Stimulated activated CD4-positive, alpha-beta T cell treated with anti-CD3 and anti-CD28 coated beads, Interleukin-2, amount 100 ng/mL, for 24 hours (primary cell): ENCODE measurements at places on chromosomes 11 and 22.

DNA sequence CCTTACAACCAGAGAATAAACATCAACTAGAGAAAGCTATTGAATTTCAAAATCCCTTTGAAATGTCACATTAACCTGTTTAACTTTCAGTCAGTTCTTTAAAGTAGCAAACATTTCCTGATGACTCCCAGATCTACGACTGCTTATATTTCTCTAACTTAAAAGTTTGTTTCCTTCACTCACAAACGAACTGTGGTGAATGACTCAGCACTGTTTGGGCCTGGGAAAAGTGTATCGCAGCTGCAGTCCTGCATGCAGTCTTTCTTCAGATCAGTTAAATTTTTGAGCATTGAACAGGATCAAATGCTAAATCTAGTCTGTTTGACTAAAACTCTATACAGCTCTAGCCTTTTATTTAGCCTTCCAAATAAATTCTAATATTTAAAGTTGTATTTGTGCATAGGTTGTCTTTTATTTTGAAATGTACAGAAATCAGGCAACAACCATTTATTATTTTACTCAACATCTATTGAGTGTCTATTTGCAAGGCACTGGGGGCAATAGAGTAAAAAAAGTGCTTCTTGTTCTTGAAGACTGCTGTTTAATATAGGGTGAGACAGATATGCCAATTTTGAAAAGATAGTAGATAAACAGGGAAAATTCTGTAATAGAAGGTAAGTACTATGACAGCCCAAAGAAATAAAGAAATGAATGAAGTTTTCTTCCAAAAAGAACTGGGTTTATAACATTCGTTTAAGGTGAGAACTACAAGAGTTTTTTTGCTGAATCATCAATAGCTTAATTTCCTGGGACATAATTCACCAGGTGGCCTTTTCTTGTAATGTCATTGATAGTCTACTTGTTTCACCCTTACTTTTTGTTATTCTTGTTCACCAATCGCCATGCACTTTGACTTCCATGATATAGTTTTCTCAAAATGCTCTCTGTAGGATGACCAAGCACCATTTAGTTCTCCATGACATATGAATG lies 235.4 kb downstream of the METTL15 start:
- DNase-seq, result no peak

DNA sequence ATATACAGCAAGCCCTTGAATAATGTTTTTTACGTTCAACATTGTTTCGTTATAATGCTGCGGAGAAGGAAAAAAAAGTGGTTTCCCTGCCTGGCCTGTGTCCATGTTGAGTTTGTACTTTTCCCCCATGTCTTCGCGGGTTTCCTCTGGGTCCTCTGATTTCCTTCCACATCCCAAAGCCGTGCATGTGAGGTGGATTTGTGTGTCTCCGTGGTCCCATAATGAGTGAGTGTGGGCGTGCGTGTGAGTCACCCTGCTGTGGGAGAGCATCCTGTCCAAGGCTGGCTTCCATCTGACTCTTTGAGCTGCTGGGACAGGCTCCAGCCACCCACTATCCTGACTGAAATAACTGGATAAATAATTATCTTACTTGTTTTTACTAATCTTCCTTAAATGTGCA lies 29.6 kb upstream of the SNX19 start:
- DNase-seq, result no peak

GRCh38 chr11:111566324-111566723 lies 25.8 kb downstream of the LAYN start:
- no peak for DNase-seq

GRCh38 chr11:75733431-75734107 lies 15.9 kb downstream of the MOGAT2 start:
- no peak for DNase-seq

DNA sequence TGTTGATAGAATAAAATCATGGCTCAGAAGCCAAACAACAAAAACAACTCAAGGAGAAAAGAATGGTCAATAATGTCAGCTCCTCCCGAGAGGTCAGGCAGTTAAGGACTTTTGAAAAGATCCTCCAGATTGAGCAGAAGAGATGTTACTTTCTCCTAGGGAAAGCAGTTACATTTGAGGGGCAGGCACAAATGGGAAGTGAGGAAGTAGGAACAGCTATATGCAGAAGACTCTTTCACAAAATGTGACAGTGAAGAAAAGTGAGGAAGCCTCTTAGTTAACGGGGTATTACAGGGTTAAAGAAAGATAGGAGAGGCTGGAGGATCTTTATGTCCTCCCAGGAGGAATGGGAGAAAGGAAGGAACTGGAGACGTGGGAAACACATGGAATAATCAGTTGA lies 3.4 kb downstream of the DCHS1 start:
- DNase-seq, result no peak

DNA sequence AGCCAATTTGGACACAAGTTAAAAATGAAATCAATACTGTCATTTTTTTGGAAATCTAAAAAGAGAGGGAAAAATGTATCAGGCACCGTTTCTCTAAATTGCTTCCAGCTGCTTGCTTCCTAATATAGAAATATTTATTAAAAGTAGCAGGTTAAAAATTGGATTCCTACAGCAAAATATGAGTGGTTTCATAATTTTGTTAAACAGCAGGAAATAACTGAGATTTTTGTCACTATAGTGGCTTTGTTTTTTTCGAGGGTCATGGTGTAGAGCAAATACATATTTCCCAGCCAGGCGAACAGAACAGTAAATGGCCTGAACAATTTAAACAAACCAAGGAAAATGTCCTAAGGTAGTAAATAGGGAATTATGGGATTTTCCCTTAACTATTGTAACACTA lies 159.7 kb downstream of the DDX10 start:
- DNase-seq, result no peak

DNA sequence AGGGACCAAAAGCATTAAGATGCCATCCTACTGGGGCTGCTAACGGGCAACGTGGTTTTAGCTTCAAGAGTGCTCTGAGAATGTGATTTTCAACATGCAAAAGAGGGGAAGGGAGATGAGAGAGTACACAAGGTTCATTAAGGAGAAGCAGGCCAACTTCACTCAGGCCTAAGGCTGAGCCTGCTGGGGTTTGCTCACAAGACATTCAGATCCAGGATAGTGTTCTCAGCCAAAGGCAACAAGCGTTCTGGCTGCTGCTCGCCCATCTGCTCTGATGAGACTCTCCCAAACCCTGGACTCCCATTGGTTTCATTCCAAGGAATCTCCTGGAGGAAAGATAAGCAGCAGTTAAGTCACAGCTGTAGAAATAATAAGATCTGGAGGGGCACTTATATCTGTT lies 23.6 kb upstream of the UPB1 start:
- no peak for DNase-seq

DNA sequence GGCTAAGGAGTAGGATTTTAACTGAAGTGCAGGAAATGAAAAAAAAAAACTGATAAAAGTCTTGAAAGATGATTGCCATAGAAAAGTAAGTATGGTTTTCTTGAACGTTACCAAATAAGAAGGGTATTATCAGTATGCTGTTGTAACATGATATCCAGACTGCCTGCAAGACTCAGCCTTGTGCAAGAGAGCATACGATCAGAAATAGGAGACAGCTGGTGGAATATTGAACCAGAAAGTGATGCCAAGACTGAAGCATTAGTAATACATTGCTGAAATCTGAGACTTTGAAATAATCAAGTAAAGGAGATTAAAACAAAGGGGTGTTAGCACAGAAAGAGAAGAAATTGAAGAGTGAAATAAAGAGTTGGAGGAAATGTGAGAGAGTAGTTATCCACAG lies 452.7 kb upstream of the CNTN5 start:
- DNase-seq, result no peak

GRCh38 chr22:31945971-31946680 lies 1.8 kb downstream of the YWHAH start:
- no peak for DNase-seq

DNA sequence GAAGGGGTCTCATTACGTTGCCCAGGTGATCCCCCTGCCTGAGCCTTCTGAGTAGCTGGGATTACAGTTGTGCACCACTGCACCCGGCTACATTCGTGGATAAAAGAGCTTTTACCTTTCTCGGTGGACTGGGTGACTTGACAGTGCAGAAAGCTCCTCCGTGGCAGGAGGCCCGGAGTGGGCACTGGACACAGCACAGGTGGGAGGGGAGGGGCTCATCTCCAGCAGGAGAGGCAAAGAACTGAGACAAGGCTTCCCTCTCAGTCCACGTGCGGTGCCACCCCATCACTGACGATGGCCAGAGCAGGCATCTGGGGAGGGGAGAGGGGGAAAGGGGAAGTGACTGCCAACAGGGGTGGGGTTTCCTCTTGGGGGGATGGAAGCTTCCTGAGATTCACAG lies 118.4 kb downstream of the SHANK2 start:
- no peak for DNase-seq

DNA sequence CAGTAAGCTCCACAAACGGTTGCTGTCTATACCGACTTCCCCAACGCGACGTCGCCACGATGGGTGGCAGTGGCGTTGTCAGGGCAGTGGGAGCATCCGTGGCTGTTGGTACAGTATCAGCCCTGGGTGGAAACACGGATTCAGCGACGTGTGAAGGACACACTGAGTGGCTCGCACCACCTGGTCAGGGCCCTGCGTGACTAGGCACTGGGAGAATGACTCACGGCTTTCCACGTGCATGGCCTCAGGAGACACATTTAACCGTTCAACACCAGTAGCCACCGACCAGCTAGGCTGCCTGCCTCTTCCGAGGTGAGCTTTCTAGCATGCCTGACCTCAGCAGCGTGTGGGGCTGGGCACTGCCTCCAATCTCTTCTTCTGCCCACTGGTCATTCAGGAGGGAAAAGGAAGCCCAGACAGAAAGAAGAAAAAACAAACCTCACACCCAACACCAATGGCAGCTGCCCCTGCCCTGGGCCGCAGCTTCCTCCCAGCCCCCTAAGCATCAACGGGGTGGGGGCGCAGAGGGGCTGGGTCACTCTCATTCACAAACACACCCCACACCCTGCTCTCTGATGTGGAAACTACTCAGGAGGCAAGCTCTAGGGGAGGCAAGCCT lies 59.0 kb downstream of the MYH9 start:
- DNase-seq, result peak; percentile 56

GRCh38 chr11:84871116-84871515 lies 756.0 kb downstream of the DLG2 start:
- DNase-seq, result no peak

DNA sequence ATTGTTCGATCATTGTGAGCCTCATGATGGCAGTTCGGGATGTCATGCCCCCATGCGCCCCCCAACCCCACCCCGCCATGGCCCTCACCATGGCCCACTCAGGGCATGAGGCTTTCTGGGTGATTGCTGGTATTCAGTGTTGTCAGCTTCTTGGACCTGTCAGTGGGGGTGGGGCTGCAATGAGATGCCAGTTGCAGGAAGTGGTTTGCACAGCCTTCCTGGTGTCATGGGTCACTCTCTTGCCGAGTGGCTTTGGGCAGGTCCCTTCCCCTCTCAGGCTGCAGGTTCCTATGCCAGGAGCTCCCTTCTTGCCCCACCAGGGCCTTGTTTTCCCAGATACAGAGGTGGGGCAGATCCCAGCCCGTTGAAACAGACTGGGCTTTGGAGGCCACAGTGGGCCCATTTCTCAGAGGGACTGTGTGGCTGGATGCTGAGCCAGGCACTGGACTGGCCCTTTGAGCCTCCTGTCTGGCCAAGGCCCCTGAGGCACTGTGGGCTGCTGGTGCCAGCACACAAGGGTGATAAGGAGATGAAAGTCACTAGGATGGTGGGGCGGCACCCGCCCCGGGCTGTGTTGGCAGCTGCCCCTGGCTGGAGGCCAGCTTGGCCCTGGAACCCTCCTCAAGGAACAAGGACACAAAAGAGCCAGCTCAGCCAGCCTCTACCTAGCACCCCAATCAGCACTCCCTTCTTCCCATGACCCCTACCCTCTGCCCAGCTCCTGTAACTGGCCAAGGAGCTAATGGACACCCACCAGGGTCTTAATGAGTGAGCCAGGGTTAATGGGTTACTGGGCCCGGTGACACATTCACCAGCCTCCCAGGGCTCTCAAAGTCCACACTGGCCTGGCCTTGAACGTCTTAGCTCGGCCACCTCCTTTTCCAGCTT lies 1.5 kb upstream of the GGT1 start:
- DNase-seq, result no peak

DNA sequence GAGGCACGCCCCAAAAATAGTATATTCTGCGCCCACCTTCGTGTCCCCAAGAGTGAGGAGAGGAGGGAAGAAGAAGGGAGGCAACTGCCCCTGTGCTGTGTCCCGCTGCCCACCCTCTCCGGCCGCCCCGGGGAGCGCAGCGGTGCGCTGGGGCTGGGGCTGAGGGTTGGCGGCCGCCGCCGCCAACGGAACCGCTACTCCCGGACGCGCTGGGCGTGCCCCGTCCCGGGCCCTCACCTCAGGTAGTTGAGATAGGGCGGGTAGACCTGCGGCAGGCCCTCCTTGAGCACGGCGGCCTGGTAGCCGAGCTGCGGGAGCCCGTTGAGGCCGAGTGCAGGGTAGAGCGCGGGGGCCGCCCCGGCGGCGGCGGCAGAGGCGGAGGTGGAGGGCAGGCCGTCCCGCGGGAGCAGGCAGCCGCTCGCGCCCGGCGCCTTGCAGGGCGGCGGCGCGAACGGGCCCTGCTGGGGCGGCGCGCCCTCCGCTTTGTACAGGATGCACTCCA lies 2.4 kb downstream of the PGR start:
- no peak for DNase-seq

- DNase-seq, result no peak
Measured at GRCh38 chr11:91698845-91699244, 525.8 kb upstream of the FAT3 start.

GRCh38 chr11:103486604-103487003 lies 377.4 kb downstream of the DYNC2H1 start:
- no peak for DNase-seq

DNA sequence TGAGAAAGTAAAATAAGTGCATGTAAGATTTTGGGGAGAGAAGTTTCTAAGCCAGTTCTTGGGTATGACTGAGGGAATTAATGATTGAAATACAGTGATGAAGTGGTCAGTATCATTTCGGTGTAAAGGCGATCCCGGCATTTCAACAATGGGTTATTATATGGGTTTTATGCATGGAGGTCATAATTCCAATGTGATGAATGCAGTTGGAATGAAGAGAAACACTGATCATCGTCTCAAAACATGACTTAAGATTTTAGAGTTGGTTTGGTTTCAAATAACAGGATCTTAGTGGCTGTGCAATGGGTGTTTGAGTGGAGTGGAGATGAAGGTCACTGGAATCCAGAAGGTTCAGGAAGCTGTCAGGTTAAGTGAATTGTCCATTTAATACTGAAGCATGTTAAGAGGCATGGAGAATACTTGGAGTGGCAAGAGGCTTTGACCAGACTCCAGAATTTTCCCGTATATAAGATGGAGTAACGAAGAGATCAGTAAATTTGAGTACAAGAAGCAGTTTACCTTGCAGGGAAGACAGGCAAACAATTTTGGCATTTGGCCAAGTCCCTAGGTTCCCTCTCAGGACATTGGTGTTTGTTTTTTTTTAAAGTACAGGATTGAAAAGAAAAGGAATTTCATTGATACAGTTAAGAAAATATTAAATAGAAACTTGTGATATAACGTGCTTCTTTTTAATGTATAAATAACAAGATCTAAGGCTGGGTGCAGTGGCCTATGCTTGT lies 96.4 kb upstream of the BIRC3 start:
- no peak for DNase-seq

DNA sequence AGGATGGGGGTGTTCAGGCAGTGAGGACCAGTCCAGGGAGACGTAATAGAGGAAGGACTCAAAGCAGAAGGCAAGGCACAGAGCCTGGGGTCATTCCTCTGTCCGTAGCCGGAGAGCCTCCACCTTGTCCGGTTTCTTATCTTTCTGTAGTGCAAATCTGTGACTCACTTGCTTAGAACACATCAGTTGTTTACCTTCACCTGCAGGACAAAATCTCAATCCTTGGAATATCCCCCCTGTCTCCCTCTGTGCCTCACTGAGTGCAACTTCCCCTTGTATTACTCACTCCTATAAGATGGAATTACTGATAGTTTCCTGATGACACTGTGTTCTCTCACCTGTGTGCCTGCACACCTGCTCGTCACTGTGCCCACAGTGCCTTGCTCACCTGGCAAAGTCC lies 20.4 kb upstream of the TTC12 start:
- no peak for DNase-seq
